ENCODE measurements at places on chromosomes 2 and 18. TPM values are rescaled to one million over a fixed set of nuclear protein-coding genes. Genes with fewer than 3 reads are reported as not detected.

KCTD18 gene
- 8.9 TPM for total RNA-seq

ELP2 gene
- 37.6 TPM for total RNA-seq

RALB gene
- 89.7 TPM for total RNA-seq

EMILIN1 gene
- 0.48 TPM for total RNA-seq
